GM12891 (cell line): ENCODE measurements at places on chromosomes 5 and 9.

GRCh38 chr5:51271261-51271660 lies 112.0 kb upstream of the ISL1 start:
- no peak for DNase-seq

GRCh38 chr5:76479973-76480667 lies 77.0 kb downstream of the IQGAP2 start:
- DNase-seq = no peak

DNA sequence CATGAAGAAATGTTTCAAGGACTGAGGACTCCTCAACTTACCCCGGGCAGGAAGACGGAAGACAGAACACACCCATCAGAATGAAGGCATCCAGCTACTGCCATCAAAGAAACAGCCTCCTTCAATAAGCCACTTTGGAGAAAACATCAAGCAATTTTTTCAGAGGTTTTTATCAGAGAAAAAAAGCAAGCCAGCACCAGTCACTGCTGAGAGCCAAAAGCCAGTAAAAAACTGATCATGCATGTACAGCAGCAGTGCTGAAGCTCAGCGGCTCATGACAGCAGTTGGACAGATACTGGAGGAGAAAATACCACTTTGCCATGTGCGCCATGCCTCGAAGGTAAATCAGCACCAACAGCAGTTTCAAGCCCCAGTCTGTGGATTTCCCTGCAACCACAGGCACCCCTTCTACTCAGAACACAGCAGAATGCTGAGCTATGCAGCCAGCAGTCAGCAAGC lies 10.1 kb upstream of the ZNF484 start:
- no peak for DNase-seq

DNA sequence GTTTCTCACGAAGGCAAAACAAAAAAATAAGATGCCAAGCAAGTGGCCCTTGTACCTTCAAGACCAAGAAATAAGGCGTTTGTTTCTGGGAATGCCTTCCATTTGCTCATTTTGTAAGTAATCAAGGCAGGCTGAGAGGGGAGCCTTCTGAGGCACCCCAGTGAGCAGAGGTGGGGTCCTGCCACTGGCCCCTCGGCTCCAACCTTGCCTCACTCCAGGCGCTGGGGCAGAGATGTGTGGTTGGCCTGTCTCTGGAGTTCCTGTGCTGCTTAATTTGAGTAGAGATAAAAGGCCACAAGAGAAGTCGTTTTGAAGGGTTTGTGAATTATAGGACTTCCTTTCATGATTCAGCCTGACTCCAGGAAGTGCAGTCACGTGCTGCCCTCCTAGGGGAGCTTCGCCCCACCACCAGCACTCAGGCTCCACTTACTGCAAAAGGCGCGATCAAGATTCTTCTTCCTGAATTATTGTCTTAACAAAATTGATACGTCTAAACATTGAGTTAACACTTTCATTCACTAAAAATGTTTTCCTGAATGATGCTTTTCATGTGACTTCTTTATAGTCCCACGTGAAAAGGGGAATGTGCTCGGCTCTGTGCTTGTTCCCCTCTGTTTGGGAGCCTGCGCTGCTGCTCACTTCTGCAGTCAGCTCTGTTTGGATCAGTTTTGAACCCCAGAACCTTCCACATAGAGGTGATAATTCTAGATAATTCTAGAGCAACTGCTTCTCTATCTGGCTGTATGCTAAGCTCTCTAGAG lies 13.7 kb downstream of the SYK start:
- DNase-seq = no peak

DNA sequence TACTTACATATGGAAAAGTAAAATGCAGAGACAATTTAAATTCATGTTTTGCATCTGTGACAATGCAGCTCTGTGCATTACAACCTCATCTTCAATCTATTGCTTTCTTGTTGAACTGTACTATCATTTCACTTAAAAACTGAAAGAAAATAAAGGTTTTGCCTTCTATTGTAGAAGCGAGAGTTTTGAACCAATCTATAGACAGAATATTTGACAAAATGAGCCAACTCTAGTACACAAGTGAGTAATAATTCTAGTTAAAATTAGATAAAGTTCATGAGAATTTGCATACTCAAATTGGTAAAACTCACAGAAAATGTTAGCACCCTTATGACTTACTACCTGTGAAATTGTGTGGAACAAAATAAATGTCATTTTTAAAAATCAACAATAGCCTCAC lies 123.7 kb downstream of the EDIL3 start:
- no peak for DNase-seq

- no peak for DNase-seq
These were observed 242.2 kb downstream of the SMARCA2 start for GRCh38 chr9:2257248-2257929.

GRCh38 chr9:123345567-123345955 lies 10.4 kb upstream of the CRB2 start:
- DNase-seq = no peak
